ENCODE measurements at places on chromosomes 11 and 22. TPM values are rescaled to one million over a fixed set of nuclear protein-coding genes. Genes with fewer than 3 reads are reported as not detected.

DNA sequence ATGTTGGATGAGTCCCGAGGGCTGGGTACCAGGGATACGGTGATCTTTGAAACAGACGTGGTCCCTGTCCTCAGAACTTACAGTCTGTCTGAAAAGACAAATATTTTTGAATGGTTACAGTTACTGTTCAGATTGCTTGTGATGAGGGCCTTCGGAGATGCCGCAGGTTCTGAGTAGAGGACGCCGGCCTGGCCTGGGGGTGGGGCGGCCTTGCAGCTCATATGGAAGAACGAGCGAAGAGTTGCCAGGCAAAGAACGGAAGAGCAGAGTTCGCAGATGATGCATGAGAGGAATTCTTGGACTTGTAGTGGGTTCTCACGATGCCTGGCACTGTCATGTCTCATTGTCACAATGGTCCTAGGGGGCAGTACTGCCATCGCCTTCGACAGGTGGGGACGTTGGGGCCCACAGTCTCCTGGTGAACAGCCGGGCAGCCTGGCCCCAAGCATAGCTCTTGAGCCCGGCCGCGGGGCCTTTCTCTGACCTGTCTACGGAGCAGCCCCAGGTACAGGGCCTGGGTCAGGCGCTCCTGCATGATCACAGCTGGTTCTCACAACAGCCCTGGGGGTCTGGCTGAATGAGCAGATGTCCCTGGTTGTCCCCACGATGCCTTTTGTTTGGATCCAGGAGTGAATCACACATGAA is 60.9 kb upstream of the PARVG start:
- DNase-seq: no peak

DNA sequence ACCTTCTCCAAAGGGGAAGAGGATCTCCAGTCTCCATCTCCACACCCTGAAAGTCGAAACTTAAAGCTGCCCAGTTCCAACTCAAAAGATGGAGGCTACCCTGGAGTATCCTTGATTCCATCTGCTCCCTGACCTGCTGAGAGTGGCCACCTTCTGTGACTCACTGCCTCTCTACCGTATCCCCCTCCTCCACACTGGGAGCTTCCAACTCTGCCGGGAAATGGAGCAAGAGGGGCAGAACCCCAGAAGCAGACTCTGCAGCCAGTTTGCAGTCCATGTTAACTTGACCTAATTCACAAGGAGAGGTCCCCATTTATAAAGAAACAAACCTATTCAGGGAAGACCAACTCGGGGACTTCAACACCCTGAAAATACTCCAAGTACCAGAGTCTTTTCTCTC is 22.0 kb upstream of the IRAG1 start:
- no peak for DNase-seq

DNA sequence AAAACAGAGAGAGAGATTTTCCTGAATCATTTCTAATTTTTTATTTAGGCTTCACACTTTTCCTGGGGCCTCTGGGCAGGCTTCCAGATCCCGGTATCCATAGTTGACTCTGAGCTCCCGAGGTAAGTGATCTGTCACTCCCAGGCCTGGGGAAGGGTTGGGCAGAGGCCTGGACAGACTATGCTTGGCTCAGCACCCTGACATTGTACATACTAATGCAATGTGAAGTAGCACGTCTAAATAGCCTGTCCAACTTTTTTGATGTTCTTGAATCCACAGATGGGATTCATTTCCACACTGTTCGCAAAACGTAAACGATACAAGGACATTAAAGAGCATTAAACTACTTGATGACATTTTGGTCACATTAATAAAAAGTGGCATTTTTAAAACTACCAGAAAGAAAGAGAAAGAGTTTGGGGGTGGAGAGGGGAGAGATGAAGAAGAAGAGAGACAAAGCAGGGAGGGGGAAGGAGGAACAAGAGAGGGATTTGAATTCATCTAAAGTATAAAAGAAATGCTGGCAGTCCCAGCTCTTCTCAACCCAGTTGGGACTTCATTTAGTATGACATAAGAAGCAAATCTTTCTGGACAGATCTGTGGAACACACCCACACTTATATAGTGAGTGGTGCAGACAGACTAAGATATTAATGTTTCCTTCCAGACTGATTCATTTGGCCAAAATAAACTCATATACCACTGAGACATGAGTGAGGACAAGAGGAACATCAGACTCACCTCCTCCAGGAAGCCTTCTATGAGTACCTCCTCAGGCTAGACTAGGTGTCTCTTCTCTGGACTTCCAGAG is 514.2 kb downstream of the SOX6 start:
- DNase-seq: no peak

The DPP3 gene
- total RNA-seq: 71.7 TPM

DNA sequence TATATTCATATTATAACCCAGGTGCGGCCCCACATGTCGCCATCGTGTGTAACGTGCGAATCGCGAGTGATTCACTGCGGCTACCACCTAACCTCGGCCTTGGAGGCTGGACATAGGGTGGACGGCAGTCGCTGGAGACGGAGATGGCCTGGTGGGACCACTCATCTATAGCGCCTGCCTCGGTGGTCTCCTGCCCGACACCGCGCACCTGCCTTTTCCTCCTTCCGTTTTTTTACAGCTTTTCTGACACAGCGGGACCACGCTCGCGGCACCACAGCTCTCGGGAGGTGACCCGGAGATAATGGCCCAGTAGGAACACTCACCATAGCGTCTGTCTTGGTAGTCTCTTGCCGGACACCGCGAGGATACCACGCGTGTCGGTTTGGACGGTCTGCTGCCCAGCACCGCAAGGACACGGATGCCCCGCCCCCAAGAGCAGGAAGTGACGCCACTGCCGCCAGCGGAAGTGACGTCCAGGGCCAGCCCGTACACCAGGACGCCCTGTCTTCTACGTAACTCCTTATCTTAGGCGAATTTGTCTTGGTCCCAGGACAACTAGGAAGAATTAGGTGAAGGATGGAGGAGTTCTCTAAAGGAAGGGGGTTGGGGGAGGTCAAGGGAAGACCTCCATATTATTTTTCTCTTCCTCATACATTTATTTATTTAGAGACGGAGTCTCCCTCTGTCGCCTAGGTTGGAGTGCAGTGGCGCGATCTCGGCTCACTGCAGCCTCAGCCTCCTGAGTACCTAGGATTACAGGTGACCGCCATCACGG is 6.4 kb downstream of the SNU13 start:
- DNase-seq: peak; percentile 91

Measured in dermis blood vessel endothelial cell (primary cell).